ENCODE measurements at places on chromosomes 4 and X.

- no peak for DNase-seq
Observed at GRCh38 chr4:158778712-158779111, 9.9 kb downstream of the FNIP2 start.

DNA sequence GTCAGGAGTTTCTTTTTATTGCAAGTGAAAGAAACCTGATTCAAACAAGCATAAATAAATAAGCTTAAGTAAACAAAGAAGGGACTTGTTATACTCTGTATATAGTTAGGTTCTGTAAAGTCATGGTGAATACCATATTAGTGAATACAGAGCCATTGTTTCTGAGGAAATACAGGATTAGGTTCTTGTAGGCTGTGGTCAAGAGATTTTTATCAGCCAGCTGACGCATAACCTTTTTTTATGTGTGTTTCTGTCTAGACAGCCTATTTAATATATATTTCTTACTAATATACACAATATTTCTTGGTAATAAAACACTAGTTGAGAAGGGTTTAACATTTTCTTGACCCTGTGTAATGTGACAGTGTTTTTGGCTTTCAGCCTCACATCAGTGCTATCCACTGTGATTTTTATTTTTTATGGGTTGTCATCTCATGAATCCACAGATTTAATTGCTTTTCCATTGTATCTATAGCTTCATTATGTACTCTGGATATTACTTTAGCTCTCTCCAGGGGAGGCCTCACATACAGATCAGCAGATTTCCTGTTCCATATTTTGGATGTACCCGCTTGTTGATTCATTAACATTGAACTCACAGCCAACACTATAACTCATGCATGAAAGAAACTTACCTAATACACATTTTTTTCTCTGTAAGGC lies 8.0 kb downstream of the HERC3 start:
- no peak for DNase-seq

DNA sequence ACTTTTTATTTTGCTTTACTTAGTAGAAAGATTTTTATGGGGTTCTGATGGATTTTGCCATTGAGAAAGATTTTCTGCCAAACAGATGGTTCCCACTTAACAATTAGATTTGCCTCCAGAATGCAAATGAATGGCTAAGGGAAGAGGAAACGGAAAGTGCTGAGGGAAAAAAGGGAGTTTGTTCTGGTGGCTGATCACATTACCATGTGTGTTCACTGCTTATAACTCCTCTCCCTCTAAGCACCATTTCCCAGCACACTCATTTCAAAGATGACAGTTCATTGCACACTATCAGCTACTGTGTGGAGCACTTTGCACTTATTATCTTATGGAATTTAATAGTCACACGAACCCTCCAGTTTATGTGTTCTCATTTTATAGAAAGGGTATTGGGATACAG lies 68.0 kb upstream of the GRID2 start:
- DNase-seq = no peak

- no peak for DNase-seq
Observed at GRCh38 chr4:87406462-87406861, 15.5 kb upstream of the HSD17B11 start.

DNA sequence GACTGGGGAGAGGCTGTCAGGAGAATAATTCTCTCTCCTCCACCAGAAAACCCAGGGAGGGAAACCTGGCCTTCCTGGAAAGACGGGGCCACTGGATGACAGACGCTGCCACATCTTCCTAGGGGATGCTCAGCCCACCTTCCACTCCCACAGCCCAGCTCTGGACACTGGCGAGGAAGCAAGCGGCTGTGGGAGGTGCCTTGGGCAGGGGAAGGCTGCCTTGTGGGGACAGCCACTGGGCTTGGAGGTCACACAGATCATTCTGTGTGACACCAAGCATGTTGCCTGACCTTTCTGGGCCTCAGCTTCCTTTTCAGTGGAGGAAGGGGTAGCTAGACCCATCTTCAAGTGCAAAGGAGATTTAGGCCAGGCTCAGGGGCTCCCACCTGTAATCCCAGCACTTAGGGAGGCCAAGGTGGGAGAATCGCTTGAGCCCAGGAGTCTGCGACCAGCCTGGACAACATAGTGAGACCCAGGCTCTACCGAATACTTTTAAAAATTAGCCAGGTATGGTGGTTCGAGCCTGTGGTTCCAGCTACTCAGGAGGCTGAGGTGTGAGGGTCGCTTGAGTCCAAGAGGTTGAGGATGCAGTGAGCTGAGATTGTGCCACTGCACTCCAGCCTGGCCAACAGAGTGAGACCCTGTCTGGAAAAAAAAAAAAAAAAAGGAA lies 9.8 kb upstream of the MSX1 start:
- DNase-seq = no peak

GRCh38 chrX:155747520-155747919 lies 133.6 kb upstream of the VAMP7 start:
- DNase-seq = no peak

- DNase-seq = no peak
Observed at GRCh38 chrX:16014171-16014570, 109.2 kb upstream of the GRPR start.

- no peak for DNase-seq
Observed at GRCh38 chrX:138914767-138915166, 203.2 kb upstream of the FGF13 start.

DNA sequence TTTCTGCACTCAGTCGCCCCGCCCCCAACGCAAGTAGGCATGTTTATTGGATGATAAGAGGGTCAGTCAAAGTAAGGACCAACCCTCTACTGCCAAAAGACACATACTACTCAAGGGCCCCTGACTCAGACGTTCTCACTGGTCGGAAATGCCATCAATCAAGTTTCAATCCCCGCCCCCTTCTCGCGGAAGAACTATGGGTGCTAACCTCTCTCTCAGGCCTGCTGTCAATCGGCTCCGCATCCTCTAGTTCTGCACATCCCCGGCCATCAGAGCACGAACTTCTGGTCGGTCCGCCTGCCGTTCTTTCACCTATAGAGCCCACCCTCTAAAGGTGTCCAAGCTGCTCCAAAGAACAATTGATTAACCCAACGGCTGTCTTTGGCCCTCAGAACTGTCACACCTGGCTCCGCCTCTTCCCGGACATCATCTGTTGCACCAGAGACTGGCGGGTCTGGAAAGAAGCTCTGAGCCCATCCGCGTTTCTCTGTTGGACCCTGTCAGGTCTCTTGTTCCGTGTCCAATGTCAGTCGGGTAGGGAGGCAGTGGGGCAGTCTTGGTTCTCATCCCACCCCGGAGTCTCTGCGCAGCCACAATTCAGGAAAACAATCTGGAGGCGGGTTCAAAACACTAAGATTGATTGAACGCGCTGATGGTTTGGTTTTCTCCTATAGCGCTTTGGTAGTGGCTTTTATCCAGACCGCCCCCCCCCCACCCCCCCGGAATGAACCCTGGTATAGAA lies 15.2 kb downstream of the NDUFB11 start:
- DNase-seq = peak; percentile 99

DNA sequence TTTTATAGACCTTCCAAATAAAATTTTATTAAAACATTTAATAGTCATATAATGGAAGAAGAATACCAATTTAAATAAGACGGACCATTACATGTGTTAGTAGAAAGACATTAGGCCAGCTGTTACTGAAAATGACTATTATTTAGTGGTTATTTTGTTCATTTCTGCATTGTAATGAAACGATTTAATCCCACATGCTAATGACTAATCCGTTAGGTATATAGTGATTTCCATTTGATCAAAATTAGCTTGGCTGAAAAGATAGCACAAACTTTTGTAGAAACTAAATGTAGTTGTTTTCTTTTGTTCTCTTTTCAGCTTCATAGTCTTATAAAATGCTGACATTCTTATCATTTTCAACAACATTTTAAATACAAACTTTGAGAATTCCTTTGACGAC lies 556.1 kb upstream of the TENM3 start:
- DNase-seq = no peak

- no peak for DNase-seq
Observed at GRCh38 chr4:184575306-184575705, 73.9 kb downstream of the CASP3 start.

DNA sequence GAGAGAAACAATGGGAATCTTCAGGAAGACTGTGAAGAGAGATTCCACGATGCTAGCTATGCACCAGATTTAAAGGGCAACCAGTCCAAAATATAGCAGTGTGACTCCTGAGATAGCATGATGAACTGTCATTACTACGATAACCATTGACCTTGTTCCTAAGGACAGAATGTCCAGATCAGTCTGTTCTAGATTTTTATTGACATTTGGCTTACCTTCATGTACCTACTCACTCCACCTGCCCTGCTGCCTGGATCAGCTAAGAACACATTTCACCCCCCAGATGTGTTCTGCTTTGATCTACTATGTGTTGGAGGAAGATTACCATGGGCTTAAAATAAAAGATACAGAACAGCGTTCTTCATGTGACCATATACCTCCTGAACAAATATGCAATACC lies 50.1 kb downstream of the ELF2 start:
- DNase-seq = no peak

DNA sequence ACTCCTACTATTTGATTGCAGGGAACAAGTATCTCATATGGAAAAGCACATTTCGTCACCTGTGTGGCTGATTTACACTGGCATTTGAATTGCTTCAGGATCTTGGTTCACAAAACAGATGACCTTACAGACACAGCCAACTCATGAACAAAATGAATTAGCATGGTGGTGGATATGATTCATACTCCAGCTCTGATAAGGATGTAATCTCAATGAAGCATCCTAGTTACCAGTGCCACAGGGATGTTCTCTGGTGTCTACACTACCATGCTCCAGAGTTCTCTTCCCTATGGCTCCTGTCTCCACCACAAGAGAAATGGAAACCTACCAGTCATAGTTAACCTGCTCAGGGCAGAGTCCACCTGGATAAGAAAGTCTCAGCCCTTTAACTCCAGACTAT lies 40.7 kb downstream of the TEC start:
- no peak for DNase-seq

DNA sequence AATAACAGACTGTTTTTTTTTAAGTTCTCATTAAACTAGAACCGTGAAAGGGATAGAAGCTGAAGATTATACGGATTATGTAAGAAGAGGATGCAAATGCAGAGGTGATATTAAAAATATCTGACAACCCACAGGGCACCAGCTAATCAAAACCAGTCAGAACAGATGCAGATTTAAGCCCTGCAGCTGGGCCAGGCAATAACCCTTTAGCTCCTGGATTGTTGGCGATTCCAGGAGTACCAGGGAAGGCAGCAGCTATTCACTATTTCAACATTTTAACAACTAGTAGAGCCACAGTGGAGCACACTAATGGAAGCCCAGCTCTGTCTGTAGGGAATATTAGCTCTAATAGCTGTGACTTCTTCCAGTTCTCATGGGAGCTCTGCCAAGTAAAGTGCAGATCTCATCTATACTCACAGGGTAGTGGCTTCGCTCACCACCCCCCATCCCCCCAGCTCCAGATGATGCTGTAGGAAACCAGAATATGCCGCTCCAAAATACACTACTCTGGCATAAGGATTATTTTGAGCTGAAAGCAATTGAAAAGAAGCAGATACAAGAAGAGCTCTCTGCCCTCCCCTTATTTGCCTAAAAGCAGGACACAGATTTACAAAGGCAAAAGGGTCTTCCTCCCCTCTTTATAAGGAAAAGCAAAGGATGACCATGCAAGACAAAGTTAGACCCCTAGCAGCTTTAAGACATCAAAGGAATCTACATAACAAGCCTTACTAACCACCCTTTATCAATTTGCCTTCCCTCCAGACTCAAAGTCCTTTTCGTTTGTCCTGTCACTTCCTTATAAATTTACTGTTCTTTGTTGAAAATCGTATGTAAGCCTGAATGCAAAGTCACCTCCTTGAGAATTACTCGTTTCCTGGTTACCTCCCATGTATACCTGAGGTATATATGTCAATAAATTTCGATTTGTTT lies 13.7 kb downstream of the SCD5 start:
- DNase-seq = peak; percentile 53

All from ELF-1 (cell line).